ENCODE measurements at places on chromosomes 12 and 14.

GRCh38 chr12:59472273-59472672 is 123.6 kb upstream of the SLC16A7 start:
- no peak for DNase-seq

DNA sequence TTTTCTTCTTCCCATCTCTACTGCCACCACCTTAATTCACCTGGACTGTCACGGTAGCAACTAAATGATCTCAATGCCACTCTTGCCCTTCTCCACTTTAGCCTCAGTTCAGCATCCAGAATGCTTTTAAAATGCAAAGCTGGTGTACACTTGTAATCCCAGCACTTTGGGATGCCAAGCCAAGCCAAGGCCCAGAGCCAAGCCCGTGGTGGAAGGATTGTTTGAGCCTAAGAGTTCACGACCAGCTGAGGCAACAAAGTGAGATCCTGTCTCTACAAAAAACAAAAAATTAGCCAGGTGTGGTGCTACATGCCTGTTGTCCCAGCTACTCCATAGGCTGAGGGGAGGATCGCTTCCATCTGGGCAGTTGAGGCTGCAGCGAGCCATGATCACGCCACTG is 5.9 kb downstream of the CIPC start:
- peak; percentile 34 for DNase-seq

GRCh38 chr12:95548056-95548538 is 3.2 kb downstream of the USP44 start:
- no peak for DNase-seq

DNA sequence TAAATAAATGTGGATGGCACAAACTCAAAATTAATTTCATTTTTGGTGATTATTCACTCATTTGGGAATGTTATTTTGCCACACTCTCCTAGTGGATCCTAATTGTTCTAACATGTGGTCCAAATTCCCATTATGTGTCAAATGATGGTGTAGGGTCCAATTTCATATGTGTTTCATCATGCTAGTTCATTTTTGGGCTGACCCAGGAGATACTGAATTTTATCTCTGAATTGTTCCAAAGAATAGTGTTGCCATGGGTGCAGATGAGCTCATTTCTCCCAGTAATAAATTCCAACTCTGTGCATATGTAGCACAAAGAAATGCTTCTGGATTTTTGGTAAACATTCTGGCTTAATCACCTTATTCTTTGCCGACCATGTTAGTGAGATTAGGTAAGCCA is 23.5 kb upstream of the SEL1L start:
- no peak for DNase-seq

- no peak for DNase-seq
These were observed 338.4 kb downstream of the ADAMTS20 start for GRCh38 chr12:43213608-43214007.

- DNase-seq, result no peak
These were observed 4.0 kb upstream of the PRMT8 start for GRCh38 chr12:3487027-3487426.

- peak; percentile 10 for DNase-seq
These were observed 236.1 kb upstream of the PLEKHG7 start for GRCh38 chr12:92466391-92467305.

DNA sequence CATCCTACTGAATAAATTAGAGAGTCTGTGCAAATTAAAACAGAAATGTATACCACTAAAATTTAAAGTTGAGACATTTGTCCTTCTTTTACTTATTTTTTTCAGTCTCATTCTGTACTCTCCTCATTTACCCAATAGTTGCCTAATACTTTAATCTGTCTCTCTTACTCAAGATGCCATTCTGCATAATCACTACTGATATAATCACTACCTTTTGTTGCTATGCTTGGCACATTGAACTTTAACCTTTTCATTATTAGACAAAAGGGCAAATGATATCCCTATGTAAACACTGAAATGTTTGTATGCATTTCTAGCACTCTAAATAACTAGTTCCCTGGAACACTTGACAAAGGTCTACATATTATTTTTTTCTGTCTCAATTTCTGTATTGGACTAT is 1108.3 kb upstream of the FLRT2 start:
- no peak for DNase-seq

DNA sequence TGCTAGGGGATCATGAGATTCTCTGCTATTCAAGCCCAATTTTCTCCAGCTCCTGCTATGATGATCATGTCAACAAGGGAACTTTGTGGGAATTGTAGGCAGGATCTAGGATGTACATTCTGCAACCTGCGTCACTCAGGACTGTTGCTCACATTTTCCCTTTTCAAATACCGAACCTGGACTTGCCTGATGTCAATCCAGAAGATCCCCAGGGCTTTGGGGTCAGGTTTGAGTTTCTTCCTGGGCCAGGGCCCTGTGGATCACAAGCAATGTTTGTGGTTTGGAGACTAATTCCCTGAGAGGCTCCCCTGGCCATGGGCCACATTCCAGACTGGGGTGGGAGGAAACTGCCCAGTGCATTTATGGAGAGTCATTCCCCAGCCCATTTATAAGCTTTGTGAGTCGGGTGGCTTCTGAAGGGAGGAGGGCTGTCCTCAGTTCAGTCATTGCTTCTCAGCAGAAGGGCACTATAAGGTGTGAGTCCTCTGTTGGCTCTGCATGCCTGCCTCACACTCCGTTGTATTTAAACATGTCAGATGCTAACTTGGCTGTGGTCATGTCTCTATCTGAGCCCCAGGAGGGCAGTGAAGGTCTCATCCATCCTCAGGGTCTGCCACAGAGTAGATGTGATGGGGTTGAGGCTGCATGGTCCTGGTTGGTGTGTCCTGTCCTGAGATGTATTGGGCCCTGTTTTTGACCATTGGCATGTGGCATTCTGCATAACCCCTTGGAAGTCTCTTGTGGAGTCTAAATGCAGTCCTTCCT is 6.5 kb downstream of the KRT86 start:
- no peak for DNase-seq

DNA sequence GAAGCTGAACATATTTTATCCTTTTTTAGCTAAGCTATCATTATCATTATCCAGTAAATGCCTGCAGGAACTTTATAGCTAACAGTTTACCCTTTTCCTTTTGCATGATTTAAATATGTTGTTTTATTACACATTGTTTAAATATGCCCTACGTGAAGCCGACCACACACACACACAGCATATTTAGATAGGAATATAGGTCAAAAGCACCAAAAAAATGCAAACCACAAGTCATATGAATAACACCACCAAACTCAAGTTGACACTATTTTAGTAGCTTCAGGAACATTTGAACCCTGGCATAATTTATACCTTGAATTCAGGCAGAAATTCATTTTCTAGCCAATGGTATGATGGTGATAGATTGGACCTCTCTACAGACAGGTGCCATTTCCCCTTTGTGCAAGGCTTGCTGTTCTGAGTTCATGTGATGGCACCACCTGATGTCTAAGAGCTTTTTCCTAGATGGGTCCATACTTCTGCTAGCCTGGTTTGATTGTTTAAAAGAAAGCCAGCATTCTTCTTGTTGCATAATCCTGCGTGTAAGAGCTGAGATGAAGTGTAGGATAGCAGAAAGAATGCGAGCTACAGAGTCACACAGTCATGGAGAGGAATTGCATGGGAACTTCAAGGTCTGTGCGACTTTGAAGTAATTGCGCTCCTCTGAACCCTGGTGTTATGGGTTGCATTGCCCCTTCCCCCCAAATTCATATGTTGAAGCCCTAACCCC is 454.8 kb upstream of the SOX5 start:
- DNase-seq, result no peak

GRCh38 chr12:89355243-89356068 is 3.2 kb upstream of the DUSP6 start:
- DNase-seq, result no peak

- DNase-seq, result no peak
These were observed 4.5 kb downstream of the USP15 start for GRCh38 chr12:62264706-62265105.

DNA sequence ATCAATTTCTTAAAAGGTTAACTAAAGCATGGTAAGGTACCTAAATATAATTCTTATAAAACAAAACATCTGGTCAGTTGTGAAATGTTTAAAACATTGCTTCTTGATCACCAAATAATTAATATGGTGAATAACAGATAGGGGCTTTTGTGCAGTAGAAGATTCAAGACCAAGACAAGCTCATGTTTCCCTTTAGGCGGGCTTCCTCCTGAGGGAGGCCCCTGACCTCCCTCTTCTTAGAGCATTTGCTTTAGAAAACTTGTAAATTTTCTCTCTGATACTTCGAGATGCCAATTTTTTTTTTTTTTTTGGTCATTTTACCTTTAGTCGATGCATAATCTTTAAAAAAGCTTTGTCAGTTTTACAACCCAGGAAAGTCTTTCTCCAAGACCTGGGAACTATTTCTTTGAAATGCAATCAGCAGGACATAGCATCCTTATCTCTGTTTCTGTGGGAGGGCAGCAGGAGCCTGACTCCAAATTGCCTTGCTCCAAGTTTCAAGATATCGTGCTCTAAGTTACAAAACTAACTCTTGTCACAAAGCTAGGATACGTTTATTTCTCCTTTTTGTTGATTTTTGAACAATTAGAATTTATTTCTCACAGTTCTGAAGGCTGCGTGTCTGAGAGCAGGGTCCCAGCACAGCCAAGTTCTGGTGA is 66.6 kb upstream of the BICD1 start:
- DNase-seq, result no peak

DNA sequence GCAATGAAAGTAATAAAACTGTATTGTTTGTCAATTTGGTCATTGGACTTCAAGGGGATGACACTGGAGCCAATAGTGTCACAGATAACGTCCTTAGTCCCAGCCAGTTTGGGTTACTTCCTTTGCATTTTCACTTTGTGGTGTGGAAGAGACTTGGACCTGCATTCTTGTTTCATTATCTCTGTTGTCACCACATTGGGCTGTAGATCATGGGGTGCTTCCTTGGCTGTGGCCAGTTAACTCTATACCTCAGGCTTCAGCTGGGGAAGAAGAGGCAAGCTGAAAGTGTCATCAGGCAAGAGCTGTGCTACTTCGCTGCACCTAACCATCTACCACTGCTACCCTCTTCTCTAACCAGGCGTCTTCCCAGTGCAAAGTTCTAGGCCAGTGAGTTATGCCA is 15.1 kb upstream of the CISTR start:
- DNase-seq, result no peak

DNA sequence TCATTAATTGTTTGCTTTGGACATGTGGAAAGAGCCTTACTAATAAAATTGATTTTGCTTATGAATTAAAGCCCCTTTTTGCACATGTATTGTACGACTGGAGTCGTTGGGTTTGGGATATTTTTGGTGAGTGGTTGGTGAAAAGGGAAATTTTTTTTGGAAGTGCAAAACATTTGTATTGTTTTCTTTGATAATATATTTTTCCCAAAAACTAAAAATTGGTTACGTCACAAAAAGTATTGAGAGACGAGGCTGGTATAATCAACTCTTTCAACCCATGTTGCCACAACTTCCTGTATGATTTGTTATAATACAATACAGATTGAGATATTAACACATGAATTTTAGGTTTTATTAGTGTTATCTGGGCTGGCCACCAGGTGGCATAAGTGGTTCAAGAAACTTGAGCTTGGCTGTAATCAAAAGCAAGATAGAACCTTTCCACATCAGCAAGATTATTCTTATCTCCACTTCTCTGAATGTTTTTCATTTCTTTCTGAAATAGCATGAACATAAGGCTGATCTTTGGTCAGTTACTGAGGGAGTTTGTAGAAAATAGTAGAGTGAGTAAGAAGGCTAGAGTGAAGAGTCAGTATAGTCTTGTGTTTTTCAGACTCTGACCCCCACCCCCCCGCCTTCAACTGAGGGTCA is 8.7 kb downstream of the NGDN start:
- DNase-seq, result no peak

GRCh38 chr14:32434880-32435279 is 105.8 kb downstream of the AKAP6 start:
- no peak for DNase-seq

DNA sequence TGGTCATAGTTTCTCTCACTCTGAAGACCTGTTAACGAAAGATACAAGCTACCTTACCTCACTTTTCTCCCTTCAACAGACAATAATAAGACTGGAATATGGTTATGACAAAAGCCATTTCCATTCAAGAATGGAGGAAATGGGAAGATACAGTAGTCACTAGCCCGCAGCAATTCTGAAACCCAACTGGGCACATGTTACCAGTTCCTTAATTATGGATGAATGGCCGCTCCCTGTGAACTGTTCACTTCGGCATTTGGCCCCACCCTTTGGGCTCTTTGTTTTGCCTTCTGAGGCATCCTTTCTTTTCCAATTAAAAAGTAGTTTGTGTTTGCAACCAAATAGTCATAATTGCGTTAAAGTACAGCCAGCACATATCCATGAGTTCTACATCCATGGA is 19.0 kb downstream of the TRHDE start:
- no peak for DNase-seq

DNA sequence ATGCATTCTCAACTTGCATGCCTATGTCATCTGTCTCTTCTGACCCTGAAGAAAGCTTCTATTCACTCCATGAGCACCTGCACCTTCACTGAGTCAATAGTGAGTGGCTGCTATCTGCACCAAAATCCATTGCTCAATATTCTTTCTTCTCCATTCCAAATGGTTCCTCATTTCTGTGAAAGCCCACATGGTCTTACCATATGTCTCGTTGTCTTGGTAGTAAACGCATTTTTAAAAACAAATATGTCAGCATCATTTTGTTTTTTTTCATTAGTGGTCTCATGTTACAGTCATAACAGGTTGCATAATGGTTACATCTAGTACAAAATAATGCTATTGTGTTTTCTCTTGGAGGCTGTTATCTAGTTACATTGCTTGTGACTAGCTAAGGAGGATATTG is 106.9 kb upstream of the CPM start:
- DNase-seq, result no peak

GRCh38 chr12:125089083-125089482 is 23.8 kb downstream of the AACS start:
- no peak for DNase-seq

GRCh38 chr14:23181946-23182345 is 1.5 kb downstream of the SLC7A8 start:
- peak; percentile 28 for DNase-seq

- DNase-seq, result no peak
These were observed 247.4 kb downstream of the GALC start for GRCh38 chr14:87745507-87746118.

DNA sequence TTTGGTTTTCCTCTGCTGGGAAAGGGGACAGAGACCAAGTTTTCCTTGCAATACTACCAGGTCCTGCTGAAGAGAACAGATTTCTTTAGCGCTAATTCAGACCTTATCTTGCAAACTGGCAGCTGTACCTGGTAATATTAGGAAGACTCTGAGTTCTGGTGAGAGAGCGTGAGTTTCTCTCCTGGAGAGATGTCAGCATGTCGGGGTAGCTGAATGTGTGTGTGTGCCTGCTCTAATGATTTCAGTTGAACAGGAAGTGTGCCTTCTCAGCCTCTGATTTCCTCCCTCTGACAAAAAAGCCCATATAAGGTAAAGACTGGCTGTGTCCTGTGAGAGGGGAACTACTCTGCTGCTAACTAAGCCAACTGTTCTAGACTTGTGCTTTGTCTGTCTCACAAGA is 10.3 kb upstream of the ERP27 start:
- DNase-seq, result no peak

GRCh38 chr14:85599939-85600338 is 70.0 kb downstream of the FLRT2 start:
- DNase-seq, result no peak

DNA sequence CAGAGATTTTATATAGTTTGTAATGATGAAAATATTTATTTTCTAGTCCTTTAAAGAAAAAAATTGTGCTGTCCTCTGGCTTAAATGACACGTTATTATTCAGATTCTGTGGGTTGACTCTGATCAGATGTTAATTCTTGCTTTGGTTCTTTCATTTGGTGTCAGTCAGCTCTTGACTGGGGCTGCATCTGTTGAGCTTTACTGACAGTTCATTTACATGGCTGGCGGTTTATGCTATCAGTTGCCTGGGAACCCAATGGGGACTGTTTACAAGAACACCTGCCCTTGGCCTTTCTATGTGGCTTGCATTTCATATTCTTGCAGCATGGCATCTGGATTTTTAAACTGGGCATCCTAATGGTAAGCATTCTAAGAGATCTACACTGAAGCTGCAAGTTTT is 667.1 kb upstream of the FBXO33 start:
- no peak for DNase-seq

Data from hypothalamus (tissue), 51 donors.